CD4-positive, CD25-positive, alpha-beta regulatory T cell (primary cell): ENCODE measurements at places on chromosomes 12 and 14. TPM values are rescaled to one million over a fixed set of nuclear protein-coding genes. Genes with fewer than 3 reads are reported as not detected.

The ACOT6 gene
- not detected for polyA plus RNA-seq

The SOX5 gene
- not detected for polyA plus RNA-seq

The GARIN6 gene
- not detected for polyA plus RNA-seq

The KRT2 gene
- polyA plus RNA-seq: not detected

The NYNRIN gene
- not detected for polyA plus RNA-seq

The CLEC2A gene
- not detected for polyA plus RNA-seq

The PLEKHG7 gene
- polyA plus RNA-seq: 0.05 TPM

The OASL gene
- polyA plus RNA-seq: 9.0 TPM

The KRT75 gene
- polyA plus RNA-seq: not detected

The POU6F1 gene
- 2.7 TPM for polyA plus RNA-seq

The TCL1B gene
- not detected for polyA plus RNA-seq
